ENCODE measurements at places on chromosomes 4 and X.

GRCh38 chr4:30718021-30718542 is 2.1 kb upstream of the PCDH7 start:
- DNase-seq: peak; percentile 10

DNA sequence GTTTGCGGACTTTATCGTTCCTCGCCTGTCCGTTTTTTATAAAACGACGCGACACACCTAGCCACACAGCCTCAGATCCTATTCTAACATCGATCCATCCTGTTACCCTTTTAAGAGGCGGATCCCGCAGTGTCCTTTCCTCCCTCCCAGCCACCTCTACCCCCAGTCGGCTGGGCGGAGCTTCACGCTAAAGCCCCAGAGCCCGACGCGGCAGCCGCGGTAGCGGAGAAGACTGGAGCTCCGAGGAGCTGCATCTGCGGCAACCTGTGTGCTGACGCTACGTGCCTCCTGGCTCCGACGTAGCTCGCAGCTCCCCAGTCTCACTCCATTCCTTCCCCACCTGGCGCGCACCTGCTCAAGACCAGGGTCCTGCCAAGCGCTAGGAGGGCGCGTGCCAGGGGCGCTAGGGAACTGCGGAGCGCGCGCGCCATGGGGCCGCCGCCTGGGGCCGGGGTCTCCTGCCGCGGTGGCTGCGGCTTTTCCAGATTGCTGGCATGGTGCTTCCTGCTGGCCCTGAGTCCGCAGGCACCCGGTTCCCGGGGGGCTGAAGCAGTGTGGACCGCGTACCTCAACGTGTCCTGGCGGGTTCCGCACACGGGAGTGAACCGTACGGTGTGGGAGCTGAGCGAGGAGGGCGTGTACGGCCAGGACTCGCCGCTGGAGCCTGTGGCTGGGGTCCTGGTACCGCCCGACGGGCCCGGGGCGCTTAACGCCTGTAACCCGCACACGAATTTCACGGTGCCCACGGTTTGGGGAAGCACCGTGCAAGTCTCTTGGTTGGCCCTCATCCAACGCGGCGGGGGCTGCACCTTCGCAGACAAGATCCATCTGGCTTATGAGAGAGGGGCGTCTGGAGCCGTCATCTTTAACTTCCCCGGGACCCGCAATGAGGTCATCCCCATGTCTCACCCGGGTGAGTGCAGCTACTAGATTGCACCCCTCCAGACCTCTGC is at the start of gene RNF128:
Gene RNF128, plus strand, starts transcription at position 217 of the 953 bp plus-strand sequence. Its CDS starts 213 bp downstream, at position 430.
- no peak for DNase-seq

DNA sequence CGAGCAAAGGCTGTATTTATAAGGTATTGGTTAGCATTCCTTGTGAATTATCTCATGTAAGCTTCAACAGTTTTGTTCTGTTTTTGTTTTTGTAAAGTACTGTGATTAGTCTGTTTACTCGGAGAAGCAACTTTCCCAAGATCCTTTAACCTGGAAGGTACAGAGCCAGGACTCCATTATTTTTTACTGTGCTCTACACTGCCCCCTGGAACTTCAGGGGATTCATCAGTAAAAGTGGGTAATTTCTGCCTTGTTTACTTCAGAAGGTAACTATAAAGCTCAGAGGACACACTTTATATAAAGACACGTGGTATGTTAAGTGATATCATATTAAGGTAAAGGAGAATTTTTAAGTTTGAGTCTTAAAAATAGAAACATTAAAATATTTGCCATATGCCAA is 124.9 kb downstream of the IQCM start:
- no peak for DNase-seq

DNA sequence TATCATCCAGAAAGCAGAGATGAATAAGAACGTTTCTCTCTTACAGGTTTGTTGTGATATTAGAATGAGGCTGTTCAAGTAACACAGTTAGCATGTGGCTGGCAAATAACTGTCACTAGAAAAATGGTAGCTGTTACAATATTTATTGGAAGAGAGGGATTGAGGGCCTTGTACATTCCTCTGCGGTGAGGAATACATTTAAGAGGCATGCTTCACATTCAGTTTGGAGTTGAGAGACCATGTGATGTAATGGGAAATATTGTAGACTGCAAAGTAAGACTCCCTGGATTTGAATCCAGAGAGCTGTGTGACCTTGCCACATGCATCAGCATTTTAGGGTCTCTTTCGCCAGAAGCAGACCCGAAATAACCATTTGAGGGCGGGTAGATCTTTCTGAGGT is 104.8 kb upstream of the KIT start:
- DNase-seq: no peak

- DNase-seq: no peak
Measured at GRCh38 chr4:89356086-89356485, 48.5 kb upstream of the GPRIN3 start.

- DNase-seq: no peak
Measured at GRCh38 chrX:108257556-108257955, 166.0 kb downstream of the ATG4A start.

DNA sequence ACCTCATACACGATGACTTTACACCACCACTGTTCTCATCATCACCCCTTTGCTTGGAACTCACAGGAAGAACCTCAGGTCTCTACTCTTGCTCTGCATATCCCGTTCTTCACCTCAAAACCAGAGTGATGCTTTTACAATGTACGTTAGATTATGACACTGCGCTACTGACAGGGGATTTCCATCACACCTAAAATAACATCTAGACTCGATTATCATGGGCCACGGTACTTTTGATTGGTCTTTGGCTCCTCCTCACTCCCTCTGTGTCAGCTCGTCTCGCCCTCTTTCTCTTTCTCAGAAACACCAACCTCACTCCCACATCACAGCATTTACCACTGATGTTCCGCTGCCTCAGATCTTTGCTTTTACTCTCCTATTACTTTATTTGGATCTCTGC is 172.4 kb downstream of the TLL1 start:
- no peak for DNase-seq

DNA sequence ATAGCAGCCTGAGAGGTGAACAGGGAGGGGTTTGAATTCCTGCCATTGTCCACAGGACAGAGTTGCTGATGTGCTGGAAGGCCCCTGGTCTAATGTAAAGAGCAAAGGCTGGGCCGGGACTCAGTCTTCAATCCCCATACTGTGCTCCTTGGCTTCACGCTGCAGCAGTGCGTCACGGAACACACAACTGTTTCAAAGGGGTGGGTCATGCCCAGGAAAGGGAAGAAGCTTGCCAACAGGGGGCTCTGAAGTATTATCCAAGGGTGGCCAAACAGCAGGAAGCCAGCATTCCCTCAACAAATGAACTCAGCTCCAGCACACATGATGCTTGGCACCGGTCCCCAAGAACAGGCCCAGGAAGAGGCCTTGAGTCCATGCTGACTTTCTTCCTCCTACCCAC is 122.5 kb downstream of the NFKB1 start:
- DNase-seq: peak; percentile 46

DNA sequence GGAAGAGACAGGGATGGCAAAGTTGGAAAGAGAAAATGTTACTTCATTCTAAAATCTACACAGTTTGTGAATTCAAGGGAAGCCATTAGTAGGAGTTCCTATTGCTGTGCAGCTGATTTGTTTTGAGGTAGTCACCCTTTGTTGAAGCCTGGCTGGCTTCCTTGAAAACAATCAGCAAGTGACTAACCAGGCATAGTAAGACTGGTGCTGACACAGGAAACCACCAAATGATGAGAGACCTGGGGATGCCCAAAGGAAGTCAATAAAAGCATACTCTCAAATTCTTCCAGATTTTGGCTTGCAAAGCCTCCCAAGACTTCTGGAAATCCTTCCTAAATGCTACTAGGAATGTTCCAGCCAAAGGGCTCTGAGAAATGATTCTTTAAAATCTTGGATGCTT is 23.9 kb upstream of the PRDM8 start:
- peak; percentile 78 for DNase-seq

DNA sequence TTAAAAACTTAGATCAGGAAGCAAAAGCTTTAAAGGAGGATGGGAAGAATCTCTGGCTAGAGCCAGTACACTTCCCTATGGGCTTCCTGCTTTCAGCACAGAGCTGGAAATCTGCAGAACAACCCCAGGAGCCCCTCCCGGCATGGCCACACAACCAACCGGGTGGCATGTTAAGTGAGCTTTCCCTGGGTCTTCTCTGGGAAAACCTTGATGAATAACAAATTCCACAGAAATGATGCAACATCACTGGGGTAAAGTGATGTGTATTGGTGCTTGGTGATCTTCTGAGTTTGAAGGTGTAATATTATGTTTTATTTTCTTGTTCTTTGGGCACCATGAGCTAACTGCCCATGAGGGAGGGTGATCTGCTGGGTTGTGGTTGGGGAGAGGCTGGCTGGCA is 22.1 kb downstream of the NHS start:
- no peak for DNase-seq

- DNase-seq: no peak
Measured at GRCh38 chrX:110397904-110398303, 39.3 kb downstream of the RTL9 start.

DNA sequence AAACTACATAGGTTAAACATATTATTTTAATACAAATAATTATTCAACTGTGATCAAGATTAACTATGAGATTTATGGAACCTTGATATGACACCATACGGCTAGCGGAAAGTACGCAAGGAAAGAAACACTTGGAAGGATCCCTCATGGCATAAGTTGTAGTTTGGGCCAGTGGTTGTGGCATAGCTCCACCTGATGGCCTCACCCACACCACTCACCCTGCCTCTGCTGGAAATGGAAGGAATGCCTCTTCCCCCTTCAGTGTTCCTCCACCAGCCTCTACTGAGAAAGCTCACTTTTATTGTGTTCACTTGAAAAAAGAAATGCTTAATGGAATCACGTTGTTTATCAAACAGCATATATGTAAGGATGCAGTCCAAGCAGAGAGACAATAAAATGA is 86.4 kb downstream of the BMP15 start:
- no peak for DNase-seq

DNA sequence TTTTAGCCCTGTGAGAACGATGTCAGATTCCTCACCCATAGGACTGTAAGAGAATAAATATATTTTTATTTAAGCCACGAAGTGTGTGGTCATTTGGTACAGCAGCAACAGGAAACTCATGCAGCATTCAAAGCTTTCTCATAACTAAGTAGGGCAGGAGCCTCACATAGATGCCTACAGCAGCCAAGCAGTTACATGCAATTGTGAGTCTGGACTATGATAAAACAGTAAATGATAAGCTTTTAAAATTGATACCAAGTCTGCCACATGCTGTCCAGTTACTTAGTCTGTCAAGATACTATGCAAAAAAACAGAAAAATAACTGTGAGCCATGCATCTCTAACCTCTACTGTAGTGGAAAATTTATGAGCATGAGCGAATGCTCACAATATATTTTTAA is 359.6 kb downstream of the HS3ST1 start:
- no peak for DNase-seq

GRCh38 chr4:178457286-178457685 is 1015.0 kb upstream of the AGA start:
- no peak for DNase-seq

GRCh38 chrX:63511361-63511760 is 160.2 kb upstream of the SPIN4 start:
- DNase-seq: no peak

DNA sequence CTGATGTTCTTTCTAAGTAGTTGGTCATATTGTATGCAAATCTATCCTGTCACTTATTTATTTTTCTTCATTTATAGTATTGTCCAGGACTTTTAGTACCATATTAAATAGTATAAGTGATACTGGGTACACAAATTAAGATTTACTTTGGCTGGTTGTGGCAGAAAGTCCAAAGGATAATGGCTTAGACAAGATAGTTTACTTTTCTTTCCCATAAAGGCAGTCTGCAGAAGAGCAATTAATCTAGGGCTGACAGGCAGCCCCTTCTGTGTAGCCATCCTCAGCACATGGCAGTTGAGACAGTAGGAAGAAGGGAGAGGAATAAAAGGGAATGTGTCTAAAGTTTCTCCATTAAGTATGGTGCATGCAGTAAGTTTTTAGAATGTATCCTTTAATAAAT is 6.4 kb downstream of the RBM10 start:
- DNase-seq: no peak

DNA sequence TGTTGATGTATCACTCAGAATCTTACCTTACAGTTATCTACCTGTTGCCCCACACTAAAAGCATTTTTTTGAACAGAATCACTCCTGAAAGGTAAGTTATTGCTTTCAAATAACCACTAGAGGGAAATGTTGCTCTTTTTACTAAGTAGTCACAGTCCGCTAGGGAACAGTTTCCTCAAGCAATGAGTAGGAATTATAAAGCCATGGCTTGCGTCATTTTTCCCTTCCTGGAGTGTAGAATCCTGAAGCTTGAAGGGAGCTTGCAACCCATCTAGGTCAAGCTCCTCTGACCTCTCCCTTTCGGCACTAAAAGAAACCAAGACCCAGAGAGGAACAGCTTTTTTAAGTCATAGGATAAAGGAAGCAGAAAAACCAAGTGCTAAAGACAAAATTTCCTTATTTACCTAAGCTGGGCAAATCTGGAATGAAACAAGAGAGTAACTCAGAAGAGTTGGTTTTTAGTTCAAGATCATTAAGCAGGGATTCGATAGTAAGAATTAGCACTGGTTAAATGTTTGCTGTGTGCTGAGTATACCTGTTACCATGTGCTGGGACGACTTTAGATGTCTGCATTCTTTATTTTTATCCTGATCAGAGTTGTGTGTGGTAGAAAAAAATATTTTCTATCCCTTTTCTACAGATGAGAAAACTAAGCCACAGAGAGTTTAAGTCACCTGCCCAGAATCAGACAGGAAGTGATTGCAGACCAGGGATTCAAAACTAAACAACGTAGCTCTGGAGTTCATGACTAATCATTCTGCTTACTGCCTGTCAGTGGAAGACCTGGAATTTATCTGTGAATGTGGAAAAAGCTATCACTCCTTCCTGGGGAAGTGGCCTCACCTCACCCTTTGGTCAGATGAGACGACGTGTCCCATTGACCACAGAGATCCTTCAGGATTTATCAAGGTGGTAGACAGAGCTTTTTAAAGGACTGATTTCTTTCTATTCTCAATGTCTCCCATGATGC is 631.5 kb downstream of the RAB28 start:
- peak; percentile 64 for DNase-seq

DNA sequence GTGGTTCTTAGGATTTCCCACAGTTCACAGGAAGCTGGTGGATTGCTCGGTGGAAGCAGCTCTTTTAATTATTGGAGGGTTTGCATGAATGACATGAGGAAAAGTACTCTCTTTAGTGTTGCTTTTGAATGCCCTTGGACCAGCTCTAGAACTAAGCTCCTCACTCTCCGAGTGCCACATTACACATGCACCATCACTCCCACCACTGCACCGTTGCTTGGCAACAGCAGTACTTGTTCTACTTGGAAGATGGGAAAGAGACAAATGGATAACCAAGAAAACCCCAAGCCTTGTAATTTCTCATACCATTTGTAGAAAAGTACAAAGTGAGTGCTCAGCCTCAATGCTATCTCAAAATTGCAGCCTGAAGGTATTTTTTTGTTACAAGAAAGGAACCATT is 620.2 kb upstream of the BOD1L1 start:
- DNase-seq: no peak

DNA sequence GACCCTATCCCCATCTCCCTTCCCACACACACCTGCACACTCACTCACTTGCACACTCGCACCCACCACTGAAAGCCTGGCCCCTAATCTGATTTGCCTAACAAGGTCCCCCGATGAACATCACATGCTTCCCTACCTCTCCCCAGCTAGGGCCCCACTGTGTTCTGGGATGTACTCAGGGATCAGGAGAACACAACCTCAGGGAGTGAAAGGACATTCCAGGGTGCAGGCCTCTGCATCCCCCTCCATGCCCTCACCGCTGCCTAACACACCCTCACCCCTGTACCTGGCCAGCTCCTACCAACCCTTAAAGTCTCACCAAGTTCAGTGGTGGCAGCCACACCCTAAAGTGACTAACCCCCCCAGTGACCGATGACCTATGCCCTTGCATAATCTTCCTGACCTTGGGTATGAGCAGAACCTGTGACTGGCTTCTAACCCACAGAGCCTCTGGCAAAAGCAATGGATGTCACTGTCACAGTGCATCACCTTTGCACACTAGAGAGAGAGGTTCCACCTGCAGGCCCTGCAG is 2.4 kb upstream of the AFAP1 start:
- no peak for DNase-seq
